Pons (tissue), 1 donor: ENCODE measurements at places on chromosomes 2 and 18.

DNA sequence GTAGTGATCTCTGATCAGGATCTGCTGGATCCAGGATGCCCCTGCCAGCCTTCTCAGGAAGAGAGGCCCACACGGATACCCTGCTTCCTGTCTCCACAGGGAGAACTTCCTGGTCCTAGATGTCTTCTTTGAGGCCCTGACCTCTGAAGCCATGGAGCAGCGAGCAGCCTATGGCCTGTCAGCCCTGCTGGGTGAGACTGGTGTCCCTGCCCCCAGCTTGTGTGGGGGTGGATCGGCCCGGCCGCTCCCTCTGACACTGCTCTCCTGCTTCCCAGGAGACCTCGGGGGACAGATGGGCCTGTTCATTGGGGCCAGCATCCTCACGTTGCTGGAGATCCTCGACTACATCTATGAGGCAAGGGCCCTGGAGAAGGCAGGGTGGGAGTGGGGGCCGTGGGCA is 6.6 kb downstream of the CHPF start:
- DNase-seq = no peak

- no peak for DNase-seq
Observed at GRCh38 chr2:228646061-228646460, 464.6 kb upstream of the SPHKAP start.

DNA sequence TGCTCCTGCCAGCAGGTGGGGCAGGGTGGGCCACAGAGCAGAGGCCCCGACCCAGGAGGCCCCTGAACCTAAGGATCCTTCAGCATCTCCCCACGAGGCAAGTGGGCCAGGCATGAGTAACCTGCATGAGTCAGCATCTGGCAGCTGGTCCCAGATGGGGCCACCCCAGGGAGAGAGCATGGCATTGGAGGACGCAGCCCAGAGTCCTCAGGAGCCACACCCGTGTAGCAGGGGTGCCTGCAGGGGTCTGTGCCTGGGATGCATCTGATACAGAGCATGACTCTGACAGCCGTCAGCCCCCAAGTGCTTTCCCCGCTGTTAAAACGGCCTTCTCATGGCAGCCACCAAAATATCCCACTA is 185.6 kb upstream of the SALL3 start:
- no peak for DNase-seq

DNA sequence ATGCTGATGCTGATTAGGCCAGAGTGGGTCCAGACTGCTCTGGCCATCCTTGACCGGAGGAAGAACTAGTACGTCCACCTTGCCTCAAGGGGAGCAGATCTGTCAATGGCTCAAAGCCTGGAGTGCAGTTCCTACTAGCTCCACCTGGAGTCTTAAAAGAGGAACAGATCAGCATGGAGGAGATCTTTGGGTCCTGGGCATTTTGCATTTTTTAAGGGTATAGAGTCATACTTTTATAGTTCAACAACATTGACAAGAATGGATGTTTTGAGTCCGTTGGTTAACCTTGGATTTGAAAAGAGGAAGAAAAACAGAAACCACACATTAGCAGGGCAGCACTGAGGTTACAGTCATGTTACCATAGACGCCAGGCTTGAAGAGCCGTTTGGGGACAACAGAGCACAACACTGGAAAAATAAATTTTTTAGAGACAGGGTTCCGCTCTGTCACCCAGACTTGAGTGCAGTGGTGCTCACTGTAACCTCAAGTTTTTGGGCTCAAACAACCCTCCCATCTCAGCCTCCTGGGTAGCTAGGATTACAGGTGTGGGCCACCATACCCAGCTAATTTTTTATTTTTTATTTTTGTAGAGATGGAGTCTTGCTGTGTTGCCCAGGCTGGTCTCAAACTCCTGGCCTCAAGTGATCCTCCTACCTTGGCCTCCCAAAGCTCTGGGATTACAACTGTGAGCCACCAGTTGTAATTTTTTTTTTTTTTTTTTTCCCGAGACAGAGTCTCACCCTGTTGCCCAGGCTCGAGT is 78.5 kb downstream of the PRKCE start:
- DNase-seq = peak; percentile 48
